ENCODE measurements at places on chromosomes 11 and 22.

DNA sequence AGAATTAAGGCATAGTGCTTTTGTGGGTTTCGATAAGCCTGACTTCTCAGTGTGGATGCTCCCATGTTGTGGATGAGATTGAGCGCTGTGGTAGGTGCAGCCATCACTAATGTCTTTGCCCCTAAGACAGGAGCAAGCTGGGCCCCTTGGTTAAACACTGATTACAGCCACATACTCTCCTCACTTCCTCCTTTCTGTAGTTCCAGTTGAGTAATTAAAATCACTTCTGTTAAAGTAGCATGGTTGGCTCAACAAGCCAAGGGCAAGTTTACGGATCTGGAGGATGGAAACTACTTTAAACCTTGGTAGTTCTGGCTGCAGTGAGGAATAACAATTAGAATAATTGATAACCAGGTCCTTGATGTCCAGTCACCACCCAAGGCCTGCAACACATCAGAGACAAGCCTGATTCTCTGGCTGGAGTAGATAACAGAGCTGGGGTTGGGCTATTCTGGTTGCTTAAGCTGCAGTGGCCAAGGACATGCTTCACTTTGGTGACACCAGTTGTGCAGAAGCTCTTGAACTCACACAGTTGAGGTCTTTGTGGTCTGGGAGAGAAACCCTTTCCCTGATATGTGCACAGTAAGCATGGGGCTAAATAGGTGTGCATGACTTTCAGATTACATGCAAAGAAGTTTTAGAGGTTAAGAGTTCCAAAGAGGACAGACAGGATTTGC, 81.3 kb downstream of the KIRREL3 start:
- no peak for DNase-seq

GRCh38 chr22:49209452-49210195, 618.0 kb downstream of the BRD1 start:
- DNase-seq, result no peak

DNA sequence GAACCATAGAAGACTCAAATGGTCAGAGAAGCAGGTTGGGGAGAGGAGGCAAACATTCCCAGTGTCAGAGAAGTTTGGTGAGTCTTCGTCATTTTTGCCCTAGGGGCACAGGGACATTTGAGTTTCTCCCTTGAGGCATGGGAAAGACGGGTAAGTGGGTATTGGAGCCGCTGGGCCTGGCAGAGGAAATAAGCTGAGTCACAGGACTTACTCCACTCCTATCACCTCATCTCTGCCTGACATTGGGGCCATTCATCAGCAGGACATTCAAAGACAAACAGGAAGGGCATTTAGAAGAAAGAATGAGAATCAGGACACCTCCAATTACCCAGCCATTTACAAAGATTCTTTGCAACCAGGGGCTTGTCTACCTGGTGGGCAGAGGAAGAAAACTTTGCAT, 100.7 kb upstream of the SEZ6L start:
- no peak for DNase-seq

- DNase-seq, result no peak
These were observed 173.3 kb upstream of the PDGFD start for GRCh38 chr11:104337273-104337672.

DNA sequence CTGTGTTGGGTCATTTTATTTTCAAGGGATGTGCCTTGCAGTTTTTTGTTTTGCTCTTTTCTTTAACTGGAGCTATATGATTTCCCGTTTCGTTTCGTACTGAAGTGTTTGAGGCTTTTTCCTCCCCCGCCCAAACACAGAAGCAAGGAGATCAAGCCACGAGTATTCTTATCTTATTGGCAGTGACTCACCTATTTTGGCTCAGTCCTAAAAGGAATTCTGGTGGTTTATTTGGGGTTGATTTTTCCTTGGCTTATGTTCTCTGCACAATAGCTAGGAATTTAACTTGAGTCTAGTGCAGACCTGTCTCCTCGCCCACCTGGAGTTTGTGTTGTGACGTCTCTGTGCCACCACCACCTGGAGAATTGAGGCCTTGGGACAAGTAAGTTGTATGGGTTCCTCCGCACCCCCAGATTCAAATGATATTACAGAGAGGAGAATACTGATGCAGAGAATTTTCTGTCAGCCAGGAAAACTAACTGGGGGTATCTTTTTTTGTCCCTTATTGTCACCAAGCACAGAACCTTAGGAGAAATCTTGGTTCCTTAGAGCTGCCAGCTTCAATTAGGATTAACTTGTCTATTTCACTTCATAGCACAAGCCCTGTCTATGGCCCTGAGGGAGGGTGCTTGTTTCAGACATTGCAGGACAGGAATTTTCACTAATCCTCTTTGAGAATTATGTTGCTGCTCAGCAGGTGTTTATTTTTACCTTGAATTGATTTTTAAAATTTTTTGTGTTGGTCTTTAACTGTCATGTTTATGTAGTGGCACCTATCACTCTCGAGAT, 90.4 kb upstream of the BIRC3 start:
- no peak for DNase-seq

GRCh38 chr11:15370495-15371147, 255.9 kb downstream of the INSC start:
- no peak for DNase-seq

- no peak for DNase-seq
These were observed 17.6 kb upstream of the SPON1 start for GRCh38 chr11:13944911-13945425.

DNA sequence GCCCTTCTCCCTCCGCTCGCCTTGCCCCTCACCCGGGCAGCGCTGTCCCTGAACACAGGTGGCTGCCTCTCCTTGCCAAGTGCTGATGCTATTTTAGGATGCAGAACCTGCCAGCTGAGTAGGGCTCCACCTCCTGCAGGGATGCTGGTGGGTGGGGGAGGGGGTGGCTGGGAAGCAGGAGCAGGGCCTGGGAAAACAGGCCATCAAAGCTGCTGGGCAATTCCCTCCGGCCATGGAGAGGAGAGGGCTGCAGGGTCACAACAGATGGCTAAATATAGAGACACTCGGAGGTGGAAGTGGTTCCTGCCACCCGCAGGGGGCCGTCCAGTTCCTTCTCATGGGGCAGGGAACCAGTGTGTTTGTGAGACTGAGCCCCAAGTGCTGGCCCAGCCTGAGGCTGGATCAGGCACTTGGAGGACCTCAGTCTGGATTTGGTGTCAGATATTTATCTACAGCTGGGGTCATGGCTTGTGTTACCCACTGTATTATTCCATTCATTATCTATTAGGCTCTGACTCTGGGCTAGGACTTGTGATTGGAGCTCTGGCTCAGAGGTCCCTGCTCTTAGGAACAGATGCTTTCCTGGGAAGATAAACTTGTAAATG, 59.6 kb downstream of the LRRC32 start:
- no peak for DNase-seq

GRCh38 chr11:64406221-64406946, 47.4 kb downstream of the RPS6KA4 start:
- DNase-seq, result no peak

- no peak for DNase-seq
These were observed 73.1 kb downstream of the TMPRSS5 start for GRCh38 chr11:113632981-113633380.

- no peak for DNase-seq
These were observed at the start of gene KIRREL3 for GRCh38 chr11:127000291-127000968. KIRREL3 (minus strand) TSS chr11:127000770.

DNA sequence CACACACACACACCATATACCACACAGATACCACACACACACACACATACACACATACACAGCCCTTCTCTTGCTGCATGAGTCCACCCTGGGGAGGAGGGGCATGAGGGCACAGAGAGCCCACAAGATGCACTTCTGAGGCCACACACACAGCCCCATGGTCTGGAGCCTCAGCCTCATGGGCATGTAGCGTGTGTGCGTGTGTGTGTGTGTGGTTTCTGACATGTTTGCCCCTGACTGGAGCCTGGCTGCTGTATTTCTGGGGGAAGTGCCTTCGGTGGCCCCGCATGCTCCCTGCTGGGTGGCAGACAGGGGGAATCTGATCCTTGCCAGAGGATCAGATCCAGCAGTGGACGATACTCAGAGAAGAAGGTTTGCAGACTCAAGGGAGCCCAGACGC, 97.0 kb upstream of the PRR5 start:
- no peak for DNase-seq

GRCh38 chr11:89536926-89537325, 45.8 kb upstream of the NOX4 start:
- no peak for DNase-seq

DNA sequence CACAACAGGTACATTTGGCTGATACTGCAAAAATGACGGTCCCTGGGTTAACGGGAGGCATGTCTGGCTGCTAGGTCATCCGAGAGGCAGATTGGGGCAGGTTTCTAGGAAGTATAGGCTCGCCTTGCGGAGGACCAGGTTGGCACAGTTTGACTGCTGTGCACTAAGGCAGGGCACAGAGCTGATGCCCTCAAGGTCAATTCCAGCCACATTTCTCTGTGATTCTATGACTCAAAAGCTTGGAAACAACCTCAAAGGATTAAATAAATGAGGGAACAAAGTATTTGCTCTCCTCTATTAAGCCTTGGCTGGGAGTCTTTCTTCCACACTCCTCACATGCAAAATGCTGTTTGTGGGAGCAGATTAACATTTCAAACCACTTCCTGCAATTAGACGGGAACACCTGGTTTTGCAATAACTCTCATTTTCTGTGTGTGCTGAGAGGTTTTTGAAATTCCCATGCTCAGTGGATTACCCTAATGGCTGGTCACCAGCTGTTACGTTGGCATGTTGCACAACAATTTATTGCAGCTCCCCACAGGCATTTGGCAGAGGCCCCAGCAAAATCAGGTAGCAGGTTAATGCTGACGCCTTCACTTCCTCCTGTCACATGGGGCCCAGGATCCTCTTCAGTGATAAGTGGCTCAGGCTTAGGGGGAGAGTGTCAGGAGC, 61.0 kb upstream of the PLET1 start:
- DNase-seq, result peak; percentile 2

DNA sequence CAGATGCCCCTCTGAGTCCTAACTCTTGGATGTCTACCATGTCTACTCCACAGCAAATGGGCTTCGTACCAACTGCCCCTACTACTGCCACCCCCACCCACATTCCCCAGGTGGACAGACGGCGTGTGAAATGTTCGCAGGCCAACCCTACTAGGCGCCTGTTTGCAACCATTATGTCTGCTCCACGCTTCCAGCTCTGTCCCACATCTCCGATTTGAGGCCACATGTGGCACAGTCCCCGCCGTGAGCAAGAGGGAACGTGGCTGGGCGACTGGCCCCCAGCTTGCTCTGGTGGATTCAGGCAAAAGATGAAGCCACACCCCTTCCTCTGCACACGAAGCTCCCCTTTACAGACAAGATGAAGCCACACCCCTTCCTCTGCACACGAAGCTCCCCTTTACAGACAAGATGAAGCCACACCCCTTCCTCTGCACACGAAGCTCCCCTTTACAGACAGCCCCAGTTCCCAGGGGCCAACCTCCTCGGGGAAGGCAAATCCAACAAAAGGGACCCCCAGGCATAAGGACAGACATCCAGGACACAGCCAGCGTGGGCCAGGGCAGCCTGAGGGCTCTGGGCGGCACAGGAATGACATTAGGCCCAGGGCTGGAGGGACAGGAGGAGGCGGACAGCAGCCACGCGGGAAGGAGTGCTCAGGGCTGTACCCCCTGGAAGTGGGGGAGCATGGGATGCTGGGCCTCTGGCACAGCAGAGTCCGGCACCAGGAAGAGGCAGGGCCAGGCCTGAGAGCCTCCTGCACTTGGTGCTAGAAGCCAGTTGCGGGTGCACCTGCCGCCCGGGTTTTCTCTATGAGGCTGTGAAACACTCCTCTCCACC, 106.2 kb downstream of the SHANK2 start:
- no peak for DNase-seq

- DNase-seq, result no peak
These were observed 16.1 kb upstream of the PCF11 start for GRCh38 chr11:83140691-83141455.

DNA sequence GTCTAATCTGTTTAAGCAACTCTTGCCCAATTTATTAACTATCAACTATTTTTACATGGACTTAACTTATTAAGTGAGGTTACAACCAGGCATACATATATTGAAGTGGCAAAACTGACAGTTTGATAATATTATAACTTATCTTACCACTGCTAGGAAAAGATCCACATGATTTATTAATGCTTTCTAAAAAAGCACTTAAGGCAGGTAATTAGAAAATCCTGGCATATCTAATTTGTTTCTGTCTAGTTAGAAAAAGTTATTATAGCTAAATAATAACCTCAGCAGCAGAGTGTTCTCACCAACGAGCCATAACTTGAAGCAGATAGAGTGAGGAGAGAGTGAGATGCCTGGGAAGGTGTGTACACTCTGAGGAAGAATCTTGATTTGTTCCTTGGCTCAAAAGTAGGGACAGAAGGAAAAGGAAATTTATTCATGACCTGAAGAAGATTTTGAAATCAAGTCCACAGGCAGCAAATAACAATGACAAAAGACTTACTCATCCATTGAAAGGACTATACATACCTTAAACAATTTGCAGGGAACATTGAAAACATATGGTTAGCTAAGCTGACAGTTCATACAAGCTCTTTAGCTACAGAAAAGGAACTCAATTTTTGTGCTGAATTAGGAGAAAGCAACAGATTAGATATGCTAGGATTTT, 7.1 kb upstream of the MUC15 start:
- DNase-seq, result no peak

DNA sequence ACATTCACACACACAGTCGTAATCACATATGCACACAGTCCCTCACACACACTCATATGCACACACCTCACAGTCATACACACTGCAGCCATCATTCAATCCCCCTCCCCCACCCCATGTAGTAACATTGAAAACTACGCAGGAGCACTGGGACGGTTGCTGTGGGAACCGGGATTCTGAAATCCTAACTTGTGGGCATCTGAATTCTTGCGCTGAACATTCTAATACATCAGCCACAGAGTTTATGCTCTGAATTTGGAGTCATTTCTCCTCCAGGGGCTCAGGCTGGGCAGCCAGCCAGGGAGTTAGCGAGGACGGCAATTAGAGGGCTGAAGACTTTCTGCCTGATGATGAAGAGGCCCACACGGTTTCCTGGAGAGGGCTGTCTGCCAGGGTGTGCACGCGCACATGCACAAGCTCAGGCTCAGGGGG, 32.7 kb downstream of the CD6 start:
- DNase-seq, result no peak

DNA sequence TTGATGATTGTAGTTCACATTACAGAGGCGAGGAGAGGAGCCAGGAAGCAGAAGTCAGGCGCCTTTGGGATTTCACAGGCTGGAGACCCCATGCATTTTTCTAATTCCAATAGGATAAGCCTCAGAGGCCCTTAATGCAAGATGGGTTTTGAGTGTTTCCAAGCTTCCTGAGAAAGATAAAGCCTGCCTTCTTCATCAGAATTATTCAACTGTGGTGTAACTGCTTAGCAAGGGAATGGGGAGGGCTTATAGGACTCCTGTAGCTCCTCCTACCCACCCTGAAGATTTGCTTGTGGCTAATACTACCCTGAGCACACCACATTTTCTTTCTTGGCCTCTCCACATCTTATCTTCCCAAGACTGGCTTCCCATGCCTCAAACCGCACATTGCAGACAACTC, 151.1 kb upstream of the ISX start:
- DNase-seq, result no peak

- DNase-seq, result no peak
These were observed 2.9 kb upstream of the CADM1 start for GRCh38 chr11:115506954-115507675.

- DNase-seq, result no peak
These were observed 321.7 kb upstream of the PLET1 start for GRCh38 chr11:112582366-112582765.

GRCh38 chr11:114083391-114084252, 24.1 kb downstream of the ZBTB16 start:
- DNase-seq, result no peak

- peak; percentile 66 for DNase-seq
These were observed 22.6 kb downstream of the RTN4RL2 start for GRCh38 chr11:57482782-57483561.

All from CD4-positive, alpha-beta T cell treated with Interleukin-12 subunit alpha and Interleukin-12 subunit beta, for 1 hour (primary cell).